ENCODE measurements at places on chromosomes 4 and X.

GRCh38 chrX:154125391-154126040 is 18.5 kb upstream of the OPN1LW start:
- DNase-seq, result no peak
- no peaks in the 10 kb centered on the region for H3K4me1 ChIP-seq
- H3K27ac ChIP-seq, result no peak overlapping the region
- H3K27me3 ChIP-seq, result peaks cover 38% of the 10 kb centered on the region

GRCh38 chr4:36292556-36293188 is 11.3 kb downstream of the DTHD1 start:
- H3K4me1 ChIP-seq, result no peaks in the 10 kb centered on the region
- H3K27me3 ChIP-seq, result no peaks in the 10 kb centered on the region
- no peak overlapping the region for H3K27ac ChIP-seq
- no peak for DNase-seq
- no peaks in the 10 kb centered on the region for H3K36me3 ChIP-seq

GRCh38 chr4:114012749-114013148 is 33.3 kb upstream of the ARSJ start:
- no peak overlapping the region for H3K4me3 ChIP-seq
- DNase-seq, result no peak

GRCh38 chr4:73230865-73231517 is 27.6 kb downstream of the ANKRD17 start:
- H3K36me3 ChIP-seq, result no peaks in the 10 kb centered on the region
- no peak overlapping the region for H3K27ac ChIP-seq
- no peaks in the 10 kb centered on the region for H3K4me1 ChIP-seq
- no peak for DNase-seq
- no peak overlapping the region for H3K4me3 ChIP-seq

DNA sequence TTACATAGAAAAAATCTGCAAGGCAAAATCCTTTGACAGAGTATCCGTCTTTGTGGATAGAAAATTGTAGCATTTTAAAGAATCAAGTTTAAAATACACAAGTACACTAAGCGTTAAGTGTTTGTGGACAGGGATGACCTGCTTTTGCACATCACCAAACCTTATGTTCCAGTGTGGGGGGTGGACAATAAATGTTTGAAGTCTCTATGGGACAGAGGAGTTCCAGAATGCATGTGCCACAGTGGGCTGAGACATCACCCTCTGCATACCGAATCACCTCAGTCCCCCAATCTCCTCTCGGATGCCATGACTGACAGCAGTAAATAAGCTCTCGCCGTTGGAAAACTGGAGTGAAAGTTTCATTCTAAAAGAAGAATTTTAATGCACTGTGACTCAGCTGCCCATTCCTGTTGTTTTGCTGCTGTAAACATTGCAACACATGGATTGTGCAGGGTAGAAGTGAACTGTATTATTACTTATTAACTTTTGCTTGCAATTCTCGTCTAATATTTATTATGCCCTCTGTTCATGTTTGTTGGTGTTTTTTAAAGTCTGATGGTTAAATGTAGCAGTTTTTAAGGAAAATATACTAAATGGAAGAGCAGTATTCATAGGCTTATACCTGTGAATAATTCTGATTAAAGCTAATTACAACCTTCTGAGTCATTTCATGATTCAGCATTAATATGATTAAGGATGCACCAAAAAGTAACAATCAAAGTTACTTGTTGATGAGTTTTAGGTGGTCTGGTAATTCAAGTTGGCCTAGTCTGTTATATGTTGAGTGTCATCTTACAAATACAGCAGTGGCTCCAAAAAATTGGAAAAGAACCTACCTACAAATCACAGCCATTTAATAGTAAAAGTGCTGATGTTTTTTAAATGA is 24.0 kb downstream of the CDKN2AIP start:
- no peaks in the 10 kb centered on the region for H3K4me1 ChIP-seq
- no peak for DNase-seq
- no peak overlapping the region for H3K4me3 ChIP-seq
- H3K27me3 ChIP-seq, result no peaks in the 10 kb centered on the region
- H3K27ac ChIP-seq, result no peak overlapping the region

- no peaks in the 10 kb centered on the region for H3K4me1 ChIP-seq
- H3K27ac ChIP-seq, result no peak overlapping the region
- DNase-seq, result no peak
- H3K36me3 ChIP-seq, result no peaks in the 10 kb centered on the region
- H3K4me3 ChIP-seq, result no peak overlapping the region
- no peaks in the 10 kb centered on the region for H3K27me3 ChIP-seq
Measured at GRCh38 chr4:30619679-30620078, 100.5 kb upstream of the PCDH7 start.

DNA sequence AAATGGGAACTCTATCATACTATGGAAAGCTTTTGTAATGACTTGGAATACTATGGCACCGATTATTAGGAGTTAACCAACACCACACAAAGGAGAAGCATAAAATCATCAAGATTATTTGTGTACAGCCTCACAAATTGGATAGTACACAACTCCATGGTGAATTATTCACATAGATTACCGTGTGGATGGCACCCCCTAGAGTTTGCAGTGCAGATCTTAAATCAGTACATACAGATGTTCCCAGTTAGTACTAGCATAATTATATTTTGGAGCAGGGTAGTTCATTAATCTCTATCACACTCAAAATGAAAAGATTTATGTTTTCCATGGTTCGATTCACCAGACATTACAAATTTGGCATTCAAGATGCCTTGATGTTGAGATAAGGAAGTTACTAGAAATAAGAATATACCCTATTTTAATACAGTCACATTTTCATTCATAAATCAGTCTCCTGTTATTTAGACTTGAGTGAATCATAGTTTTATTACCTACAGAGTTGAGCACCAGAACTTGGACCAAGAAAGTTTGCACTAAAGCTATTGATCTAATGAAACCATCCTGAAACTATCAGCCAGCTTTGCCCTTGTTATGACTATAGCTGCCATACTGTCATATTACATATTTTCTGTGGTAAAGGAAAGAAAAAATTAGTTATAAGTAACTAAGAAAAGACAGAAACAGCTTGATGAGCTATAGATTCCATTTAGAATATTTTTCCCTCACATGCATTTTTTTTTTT is 531.8 kb downstream of the GLUD2 start:
- H3K4me3 ChIP-seq, result no peak overlapping the region
- no peak overlapping the region for H3K27ac ChIP-seq
- H3K4me1 ChIP-seq, result no peaks in the 10 kb centered on the region

DNA sequence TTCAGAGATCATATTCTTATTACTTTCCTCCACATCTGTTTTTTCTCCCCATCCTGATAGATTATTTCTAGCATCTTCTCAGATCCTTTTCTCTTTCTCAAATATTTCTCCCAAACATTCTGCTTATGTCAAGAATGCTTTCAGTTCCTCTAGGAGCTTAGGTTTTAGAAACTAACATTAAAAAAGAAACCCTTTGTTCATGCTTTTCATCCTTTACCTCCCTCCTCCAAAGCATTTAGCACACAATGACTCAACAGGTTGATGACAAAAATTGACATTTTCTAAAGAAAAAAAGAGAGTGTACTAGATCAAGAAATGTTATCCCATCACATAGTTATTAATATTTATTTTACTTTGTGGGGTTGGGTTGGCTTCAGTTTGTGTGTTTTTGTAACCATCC is 16.5 kb upstream of the ALB start:
- H3K27ac ChIP-seq, result no peak overlapping the region
- no peak overlapping the region for H3K4me3 ChIP-seq
- no peaks in the 10 kb centered on the region for H3K36me3 ChIP-seq
- no peaks in the 10 kb centered on the region for H3K4me1 ChIP-seq

DNA sequence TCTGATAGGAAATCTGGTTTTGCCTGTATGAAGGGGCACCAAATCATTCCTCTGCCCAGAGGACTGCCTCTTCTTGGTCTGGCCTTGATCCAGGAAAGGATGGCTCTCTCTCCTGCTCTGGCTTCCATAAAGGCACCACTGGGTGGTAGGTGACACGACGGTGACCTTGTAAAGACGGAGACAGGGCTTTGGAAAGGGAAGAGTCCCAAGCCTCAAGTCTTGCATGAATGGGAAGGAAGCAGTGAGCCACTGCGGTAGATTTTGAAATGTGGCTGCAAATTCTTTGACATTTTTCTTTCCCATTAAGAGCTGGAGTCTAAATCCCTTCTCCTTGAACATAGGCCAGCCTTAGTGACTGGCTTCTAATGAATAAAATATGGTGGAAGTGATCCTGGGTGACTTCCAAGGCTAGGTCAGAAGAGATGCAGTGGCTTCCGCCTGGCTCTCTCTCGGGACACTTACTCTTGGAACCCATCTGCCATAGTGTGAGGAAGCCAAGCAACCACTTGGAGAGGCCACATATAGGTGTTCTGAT is 347.4 kb downstream of the BCOR start:
- H3K36me3 ChIP-seq, result no peaks in the 10 kb centered on the region
- H3K27me3 ChIP-seq, result peaks cover 36% of the 10 kb centered on the region
- no peak overlapping the region for H3K27ac ChIP-seq

- H3K27ac ChIP-seq, result no peak overlapping the region
- no peak overlapping the region for H3K4me3 ChIP-seq
- H3K27me3 ChIP-seq, result no peaks in the 10 kb centered on the region
- H3K4me1 ChIP-seq, result no peaks in the 10 kb centered on the region
Measured at GRCh38 chr4:133891011-133891410, 310.6 kb downstream of the PABPC4L start.

GRCh38 chr4:184136525-184136924 is 81.1 kb downstream of the ENPP6 start:
- no peak for DNase-seq
- no peaks in the 10 kb centered on the region for H3K4me1 ChIP-seq
- no peak overlapping the region for H3K4me3 ChIP-seq
- no peaks in the 10 kb centered on the region for H3K36me3 ChIP-seq

DNA sequence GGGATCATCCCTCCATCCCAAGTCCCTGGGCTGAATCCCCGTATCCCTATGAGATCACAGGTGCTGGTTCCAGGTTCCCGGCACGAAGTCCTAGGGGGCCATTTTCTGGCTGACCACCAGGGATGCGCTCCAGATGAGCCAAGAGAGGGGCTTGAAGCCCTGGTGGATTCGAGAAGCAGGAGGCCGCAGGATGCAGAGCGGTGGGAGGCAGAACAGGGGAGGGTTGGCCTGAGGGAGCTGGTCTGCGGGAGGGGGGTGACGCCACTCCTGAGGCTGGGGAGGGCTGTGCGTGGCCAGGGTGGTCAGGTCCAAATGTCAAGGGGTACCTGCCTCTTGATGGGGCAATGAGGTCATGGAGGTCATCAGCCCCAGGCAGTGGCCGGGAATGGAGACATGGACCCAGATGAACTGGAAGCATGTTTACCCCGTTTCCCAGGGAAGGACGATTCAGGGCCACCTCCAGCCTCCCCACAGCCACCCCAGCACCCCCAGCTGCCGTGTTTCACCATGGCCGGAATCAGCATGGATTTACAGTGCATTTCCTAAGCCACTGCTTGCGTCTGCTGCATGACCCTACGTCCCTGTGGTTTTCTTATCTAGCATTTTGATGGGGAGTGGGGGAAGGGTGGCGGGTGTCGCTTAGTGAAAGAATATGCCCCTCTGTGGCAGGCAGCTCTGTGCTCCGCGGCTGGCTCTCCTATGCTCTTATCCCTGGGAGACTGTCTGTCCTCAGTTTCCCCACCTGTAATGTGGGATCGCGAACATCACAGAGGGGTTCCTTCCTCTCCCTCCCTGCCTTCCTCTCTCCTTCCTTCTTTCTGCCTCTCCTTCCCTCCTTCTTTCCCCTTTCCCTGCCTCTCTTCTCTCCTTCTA is 17.0 kb upstream of the HTRA3 start:
- no peaks in the 10 kb centered on the region for H3K36me3 ChIP-seq
- no peak overlapping the region for H3K27ac ChIP-seq
- no peaks in the 10 kb centered on the region for H3K4me1 ChIP-seq
- H3K27me3 ChIP-seq, result no peaks in the 10 kb centered on the region

GRCh38 chrX:110755061-110755460 is 40.6 kb downstream of the CHRDL1 start:
- H3K27me3 ChIP-seq, result peaks cover 41% of the 10 kb centered on the region
- no peak overlapping the region for H3K27ac ChIP-seq
- H3K4me1 ChIP-seq, result no peaks in the 10 kb centered on the region
- H3K36me3 ChIP-seq, result no peaks in the 10 kb centered on the region
- DNase-seq, result no peak
- no peak overlapping the region for H3K4me3 ChIP-seq

GRCh38 chrX:129930941-129931410 is 25.0 kb downstream of the UTP14A start:
- no peaks in the 10 kb centered on the region for H3K4me1 ChIP-seq
- no peaks in the 10 kb centered on the region for H3K36me3 ChIP-seq
- H3K4me3 ChIP-seq, result peak overlapping the region; percentile 60

GRCh38 chrX:29145316-29145715 is 558.1 kb downstream of the IL1RAPL1 start:
- no peak for DNase-seq
- H3K27me3 ChIP-seq, result no peaks in the 10 kb centered on the region
- H3K4me3 ChIP-seq, result no peak overlapping the region
- H3K27ac ChIP-seq, result no peak overlapping the region
- no peaks in the 10 kb centered on the region for H3K4me1 ChIP-seq

GRCh38 chrX:55074851-55075467 is at the start of gene PAGE2B:
TSS of gene PAGE2B (plus strand) at chrX:55075030. CDS start at chrX:55076042, 1,012 bp downstream.
- H3K4me3 ChIP-seq, result no peak within 1 kb of the TSS
- H3K36me3 ChIP-seq, result no peaks in the 10 kb centered on the region
- no peak within 1 kb of the TSS for H3K27ac ChIP-seq
- no peaks in the 10 kb centered on the region for H3K27me3 ChIP-seq
- DNase-seq, result no peak
- no peaks in the 10 kb centered on the region for H3K4me1 ChIP-seq

DNA sequence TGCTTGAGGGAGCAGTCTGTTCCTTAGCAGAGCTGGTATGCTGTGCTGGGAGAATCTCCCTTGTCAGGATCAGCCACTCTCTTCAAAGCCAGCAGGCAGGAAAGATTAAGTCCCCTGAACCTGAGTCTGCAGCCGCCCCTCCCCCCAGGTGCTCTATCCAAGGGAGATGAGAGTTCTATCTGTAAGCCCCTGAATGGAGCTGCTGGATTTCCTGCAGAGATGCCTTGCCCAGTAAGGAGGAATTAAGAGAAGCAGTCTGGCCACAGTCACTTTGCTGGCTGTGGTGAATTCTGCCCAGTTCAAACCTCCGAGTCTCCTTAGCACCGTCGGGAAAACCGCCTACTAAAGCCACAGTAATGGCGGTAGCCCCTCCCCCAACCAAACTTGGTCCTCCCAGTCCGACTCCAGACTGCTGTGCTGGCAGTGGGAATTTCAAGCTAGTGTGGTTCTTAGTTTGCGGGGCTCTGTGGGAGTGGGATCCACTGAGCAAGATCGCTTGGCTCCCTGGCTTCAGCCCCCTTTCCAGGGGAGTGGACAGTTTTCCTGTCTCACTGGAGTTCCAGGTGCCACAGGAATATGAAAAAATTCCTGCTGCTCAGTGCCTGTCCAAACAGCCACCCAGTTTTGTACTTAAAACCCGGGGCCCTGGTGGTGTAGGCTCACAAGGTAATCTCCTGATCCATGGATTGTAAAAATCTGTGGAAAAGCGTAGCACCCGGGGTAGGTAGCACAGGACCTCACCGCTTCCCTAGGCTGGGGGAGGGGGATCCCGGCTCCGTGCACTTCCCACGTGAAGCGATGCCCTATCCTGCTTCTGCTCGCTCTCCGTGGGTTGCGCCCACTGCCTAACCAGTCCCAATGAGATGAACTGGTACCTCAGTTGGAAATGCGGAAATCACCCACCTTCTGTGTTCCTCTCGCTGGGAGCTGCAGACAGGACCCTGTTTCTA is 38.0 kb downstream of the RAB28 start:
- no peak overlapping the region for H3K27ac ChIP-seq
- H3K4me1 ChIP-seq, result no peaks in the 10 kb centered on the region
- H3K27me3 ChIP-seq, result no peaks in the 10 kb centered on the region
- no peak overlapping the region for H3K4me3 ChIP-seq
- no peak for DNase-seq

- H3K4me3 ChIP-seq, result no peak overlapping the region
- H3K27ac ChIP-seq, result no peak overlapping the region
- no peak for DNase-seq
- no peaks in the 10 kb centered on the region for H3K4me1 ChIP-seq
Measured at GRCh38 chr4:142264961-142265360, 581.1 kb downstream of the INPP4B start.

- H3K36me3 ChIP-seq, result no peaks in the 10 kb centered on the region
- H3K27me3 ChIP-seq, result no peaks in the 10 kb centered on the region
- no peaks in the 10 kb centered on the region for H3K4me1 ChIP-seq
Measured at GRCh38 chr4:65399084-65399483, 271.2 kb downstream of the EPHA5 start.

Data from breast epithelium (tissue), 4 donors.